Left lobe of liver (tissue), 2 donors: ENCODE measurements at places on chromosomes 6 and 20. TPM values are rescaled to one million over a fixed set of nuclear protein-coding genes. Genes with fewer than 3 reads are reported as not detected.

Gene KHDC1L
- not detected for total RNA-seq

Gene CDSN
- total RNA-seq = not detected

Gene CLVS2
- not detected for total RNA-seq

GRCh38 chr6:85468326-85468725 lies 18.4 kb downstream of the NT5E start:
- DNase-seq = no peak

DNA sequence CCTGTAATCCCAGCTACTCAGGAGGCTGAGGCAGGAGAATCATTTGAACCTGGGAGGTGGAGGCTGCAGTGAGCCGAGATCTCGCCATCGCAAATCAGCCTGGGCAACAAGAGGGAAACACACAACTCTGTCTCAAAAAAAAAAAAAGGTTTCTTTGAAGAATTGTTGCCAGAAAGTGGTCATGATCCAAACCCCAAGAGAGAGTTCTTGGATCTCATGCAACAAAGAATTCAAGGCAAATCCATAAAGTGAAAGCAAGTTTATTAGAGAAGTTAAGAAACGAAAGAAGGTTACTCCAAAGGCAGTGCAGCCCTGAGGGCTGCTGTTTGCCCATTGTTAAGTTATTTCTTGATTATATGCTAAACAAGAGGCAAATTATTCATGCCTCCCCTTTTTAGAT lies 14.5 kb upstream of the KIFC1 start:
- DNase-seq = no peak

- no peak for DNase-seq
Observed at GRCh38 chr6:29958921-29959320, 16.6 kb downstream of the HLA-A start.

DNA sequence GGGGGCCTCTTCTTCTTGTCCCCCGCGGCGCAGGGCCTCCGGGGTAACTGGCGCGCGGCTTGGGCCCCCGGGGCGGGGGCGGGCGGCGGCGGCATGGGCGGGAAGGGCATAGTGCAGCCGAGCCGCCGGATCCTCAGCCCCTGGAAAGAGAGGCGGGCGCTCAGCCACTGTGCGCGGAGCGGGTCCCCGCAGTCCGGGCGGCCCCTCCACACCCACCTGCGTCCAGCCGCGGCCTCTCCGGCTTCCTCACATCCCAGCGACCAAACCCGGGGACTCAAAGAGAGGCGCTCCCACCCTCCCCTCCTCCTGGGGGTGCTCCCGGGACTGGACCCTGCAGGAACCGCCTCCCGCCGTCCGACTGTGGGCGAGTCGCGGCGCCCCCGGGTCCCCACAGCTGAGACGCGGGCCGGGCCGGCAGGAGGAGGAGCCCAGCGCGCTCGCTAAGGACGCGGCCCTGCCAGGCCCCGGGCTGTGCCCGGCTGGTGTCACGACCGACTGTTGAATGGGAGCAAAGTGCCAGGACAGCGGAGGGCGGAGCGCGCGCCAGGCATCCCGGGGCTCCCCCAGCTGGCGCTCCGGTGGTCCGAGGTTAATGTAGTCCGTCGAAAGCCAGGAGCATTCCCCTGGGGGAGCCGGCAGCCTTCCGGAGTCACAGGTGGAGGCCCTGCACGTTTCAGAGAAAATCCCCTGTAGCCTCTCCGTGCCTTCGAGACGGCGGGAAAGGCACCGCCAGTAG lies at the start of gene PRR18:
Gene PRR18, minus strand, starts transcription at position 360 of the 736 bp plus-strand sequence. Its CDS starts 250 bp downstream, at position 110.
- peak; percentile 73 for DNase-seq

DNA sequence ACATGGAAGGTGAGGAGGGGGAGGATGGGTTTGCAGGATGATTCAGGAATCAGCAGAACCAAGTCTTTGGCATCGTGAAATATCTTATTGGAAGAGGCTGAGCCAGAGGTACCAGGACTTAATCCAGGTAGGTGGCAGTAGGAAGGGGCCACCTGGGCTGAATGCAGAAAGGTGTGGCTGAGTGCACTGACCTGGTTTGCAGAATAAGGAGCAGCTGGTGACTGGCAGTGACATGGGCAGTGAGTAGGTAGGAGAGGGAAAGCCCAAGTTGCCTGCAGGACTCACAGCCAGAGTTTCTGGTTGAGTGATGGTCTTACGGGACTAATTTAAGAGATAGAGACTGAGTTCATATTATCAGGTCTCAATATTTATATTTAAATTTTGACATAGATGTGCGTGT lies 1.1 kb upstream of the PBOV1 start:
- DNase-seq = no peak

DNA sequence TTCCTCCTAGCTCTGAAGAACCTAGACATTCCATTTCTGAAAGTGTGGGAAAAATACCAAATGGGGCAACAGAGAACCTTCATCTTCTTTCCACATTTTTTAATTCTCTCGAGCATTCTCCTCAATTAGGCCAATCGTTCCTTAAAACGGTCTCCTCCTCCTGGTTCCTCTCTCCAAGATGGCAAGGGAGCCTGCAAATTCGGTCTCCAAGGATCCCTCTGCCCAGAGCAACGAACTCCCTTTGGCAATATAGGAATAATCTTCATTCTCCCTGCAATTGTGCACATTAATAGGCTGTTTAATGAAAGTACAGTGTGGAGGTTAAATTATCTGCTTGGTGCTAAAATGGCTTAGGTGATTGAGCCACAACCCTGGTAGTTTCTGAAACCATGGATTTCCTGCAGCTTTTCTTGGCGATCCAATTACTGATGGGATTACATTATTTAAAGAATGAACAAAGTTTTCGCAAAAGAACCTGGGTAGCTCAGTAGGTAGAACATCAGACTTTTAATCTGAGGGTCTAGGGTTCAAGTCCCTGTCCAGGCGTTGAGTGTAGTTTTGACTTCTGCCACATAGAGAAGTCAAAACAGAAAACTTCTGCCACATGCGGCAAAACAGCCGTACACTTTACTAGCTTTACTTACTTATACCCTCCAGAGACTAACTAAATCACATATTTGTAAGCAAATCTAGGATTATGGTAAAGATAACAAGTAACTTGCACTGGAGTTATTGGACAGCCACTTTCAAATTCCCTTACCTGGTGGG lies 102.9 kb upstream of the ZNF184 start:
- no peak for DNase-seq
